Cortex of kidney (tissue), 1 donor: ENCODE measurements at places on chromosomes 2 and 18.

DNA sequence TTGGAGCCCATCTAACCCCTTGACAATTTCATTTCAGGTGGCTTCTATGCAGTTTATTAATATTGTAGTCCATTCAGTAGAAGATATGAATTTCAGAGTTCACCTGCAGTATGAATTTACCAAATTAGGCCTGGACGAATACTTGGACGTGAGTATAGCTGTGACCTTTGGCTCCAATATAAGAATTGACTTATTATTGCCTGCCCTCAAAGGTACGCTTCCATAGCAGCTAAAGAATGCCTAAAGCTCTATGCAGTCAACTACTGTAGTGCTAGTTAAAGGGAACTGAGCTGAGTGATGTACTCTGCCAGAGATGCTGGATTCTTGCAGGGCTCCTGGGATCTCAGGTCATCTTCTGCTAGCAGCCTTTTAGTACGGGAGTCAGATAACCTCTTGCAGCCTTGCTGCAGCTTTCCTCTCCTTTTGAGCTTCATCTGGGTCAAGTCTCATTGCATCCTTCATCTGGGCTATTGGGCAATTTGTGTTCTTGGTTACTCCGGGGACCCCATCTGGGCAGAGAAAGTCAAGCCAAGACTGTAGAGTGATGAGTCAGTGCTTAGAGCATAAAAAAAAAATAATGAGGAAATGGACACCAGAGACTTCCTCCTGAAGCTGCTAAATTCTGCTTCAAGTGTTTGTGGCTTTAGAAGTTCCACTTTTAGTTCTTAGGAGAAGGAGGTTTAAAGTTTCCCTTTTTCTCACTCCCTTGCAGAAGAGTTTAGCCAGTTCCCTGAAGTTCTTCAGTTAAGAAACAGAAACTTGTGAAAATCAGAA is 105.6 kb downstream of the PRPF40A start:
- no peak for DNase-seq

DNA sequence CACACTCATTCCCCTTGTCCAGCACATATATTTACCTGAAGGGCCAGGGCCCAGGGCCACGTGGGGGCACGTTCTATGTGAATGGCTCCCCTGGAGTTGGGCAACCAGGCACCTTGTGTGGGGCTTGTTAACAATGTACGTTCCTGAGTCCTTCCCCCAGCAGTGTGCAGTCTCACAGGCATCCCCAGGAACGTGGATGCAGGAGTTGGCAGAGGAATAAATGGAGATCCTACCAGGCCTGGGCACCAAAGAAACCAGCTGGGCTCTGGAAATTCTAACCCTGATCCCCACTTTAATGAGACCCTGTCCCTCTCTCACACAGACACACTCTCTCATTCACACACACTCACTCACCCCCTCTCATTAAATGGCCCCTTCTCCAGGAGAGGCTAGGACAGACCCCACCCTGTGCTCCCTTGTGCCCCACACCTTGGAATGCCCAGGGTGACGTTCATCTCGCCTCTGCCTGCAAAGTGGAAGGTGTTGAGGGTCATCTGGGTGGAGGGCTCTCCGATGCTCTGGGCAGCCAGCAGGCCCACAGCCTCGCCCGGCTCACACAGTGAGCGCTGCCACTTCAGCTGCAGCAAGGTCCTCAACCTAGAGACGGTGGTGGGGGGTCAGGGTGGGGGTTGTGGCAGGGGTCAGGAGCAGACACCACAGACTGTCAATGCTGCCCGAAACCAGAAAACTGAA is 65.6 kb downstream of the POLR1A start:
- no peak for DNase-seq

GRCh38 chr2:218895759-218896500 is 15.3 kb downstream of the WNT10A start:
- no peak for DNase-seq

DNA sequence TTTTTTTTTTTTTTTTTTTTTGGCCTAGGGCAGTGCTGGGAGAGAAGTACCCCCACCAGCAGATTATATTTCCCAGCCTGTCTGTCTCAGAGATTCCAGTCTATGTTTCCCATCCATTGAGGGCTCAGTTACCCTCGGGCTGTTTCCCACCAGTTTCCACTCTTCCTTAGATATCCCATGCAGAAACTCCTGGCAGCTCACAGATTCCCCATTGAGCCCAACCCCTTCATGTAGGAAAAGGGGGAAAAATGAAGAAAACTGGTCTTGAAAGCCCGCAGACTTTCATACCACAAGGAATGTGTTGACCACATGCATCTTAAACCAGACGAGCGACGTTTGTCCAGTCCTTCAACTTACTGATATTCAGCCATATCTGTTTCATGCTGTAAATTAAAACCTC is 15.2 kb downstream of the ASXL3 start:
- DNase-seq: no peak

DNA sequence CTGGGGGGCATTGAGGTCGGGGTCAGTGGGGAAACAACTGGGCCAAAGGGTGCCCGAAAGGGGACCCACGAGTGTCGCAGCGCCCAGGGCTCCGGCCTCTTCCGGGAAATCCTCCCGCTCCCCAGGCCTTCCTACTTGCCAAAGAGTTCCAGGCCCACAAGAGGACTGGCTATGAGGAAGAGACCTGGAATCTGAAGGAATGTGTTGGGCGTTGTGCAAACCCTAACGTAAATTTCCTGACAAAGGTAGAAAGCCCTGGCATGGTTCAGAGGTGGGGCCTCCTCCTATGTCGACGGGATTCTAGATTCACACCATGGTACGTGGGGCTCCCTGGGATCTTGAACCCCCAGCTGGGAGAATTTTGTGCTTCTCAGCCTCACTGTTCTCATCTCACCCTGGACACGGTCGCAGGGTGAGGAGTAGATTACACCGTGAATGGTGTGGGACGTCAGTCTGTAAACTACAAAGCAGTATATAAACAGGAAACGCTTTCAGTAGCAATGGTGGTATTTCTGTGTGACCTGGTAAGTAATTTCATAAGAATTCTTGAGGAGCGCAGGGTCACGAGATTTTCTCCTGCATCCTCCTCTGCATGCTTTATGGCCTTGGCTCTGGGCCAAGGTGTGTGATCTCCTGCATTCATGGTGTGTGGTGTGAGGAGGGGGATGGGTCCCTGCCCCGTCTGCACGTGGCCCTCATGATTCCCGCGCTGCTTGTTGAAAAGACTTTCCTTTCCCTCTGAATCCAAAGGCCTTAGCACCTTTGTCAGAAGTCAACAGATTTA is 868 bp downstream of the HSBP1L1 start:
- DNase-seq: no peak

DNA sequence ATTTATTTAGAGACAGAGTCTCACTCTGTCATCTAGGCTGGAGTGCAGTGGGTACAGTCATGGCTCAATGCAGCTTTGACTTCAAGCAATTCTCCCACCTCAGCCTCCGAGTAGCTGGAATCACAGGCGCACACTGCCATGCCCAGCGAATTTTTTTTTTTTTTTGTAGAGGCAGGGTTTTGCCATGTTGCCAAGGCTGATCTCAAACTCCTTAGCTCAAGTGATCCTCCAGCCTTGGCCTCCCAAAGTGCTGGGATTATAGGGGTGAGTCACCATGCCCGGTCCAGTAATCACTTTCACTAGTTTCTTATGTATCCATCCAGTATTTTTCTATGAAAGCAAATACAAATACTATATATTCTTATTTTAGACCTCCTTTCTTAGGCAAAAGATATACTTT is 24.0 kb downstream of the PRKAG3 start:
- no peak for DNase-seq

- no peak for DNase-seq
Observed at GRCh38 chr2:23696752-23697045, 230.2 kb downstream of the ATAD2B start.

DNA sequence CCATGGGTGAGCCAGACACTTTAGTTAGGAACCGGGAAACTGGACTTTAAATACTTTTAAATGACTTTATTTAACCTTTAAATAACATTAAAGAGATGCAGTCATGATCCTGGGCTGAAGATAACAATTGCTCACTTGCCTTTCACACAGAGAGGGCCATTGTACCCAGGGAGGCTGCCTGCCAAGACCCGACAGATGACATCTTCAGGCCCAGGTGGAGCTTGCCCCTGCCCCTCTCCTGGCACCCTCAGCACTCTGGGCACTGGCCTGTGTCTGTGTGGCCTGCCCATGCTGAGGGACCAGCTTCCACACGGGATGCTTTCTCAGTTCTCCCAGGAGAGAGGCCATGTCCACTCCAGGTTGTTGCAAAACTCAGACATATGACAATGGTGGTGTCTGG is 216.4 kb upstream of the MYT1L start:
- DNase-seq: no peak

DNA sequence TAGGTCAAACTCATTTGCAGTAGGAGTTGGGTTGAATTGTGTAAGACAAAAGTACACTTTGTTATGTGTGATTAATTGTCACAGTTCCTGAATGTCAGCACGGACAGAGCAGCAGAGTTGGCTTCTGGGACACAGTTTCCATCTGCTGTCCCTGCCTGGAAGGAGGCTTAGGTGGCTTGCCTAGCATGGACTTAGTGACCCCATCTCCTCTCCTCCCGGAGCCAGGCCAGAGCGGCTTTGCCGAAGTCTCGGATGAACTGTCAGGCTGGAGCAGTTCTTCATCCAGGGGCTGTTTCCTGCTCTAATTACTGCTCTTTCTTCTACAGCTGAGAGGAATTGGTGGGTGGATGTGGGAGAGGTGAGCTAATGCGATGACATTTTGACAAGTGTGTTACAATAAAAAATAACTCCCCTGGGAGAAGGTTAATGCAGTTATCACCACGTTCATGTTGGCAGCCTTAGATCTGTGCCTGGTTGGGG is 102.0 kb downstream of the SH3RF3 start:
- no peak for DNase-seq

DNA sequence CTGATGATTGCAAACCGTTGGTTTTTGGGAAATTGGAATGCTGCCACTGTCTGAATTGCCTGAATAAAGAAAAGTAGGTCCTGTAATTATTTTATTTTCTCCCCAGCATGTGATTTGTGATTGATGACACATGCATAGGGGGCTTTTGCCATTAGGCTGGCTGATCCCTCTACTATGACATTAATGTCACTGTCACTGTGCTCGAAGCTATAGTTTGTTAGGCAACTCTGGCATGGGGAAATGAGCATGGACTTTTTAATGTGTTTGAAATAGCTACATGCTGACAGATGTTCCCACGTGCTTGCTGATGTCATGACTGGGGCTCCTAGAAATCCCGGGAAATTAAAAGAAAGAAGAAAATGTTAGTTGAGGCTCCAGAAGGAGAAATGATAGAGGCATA is 99.1 kb downstream of the HRH4 start:
- DNase-seq: no peak

DNA sequence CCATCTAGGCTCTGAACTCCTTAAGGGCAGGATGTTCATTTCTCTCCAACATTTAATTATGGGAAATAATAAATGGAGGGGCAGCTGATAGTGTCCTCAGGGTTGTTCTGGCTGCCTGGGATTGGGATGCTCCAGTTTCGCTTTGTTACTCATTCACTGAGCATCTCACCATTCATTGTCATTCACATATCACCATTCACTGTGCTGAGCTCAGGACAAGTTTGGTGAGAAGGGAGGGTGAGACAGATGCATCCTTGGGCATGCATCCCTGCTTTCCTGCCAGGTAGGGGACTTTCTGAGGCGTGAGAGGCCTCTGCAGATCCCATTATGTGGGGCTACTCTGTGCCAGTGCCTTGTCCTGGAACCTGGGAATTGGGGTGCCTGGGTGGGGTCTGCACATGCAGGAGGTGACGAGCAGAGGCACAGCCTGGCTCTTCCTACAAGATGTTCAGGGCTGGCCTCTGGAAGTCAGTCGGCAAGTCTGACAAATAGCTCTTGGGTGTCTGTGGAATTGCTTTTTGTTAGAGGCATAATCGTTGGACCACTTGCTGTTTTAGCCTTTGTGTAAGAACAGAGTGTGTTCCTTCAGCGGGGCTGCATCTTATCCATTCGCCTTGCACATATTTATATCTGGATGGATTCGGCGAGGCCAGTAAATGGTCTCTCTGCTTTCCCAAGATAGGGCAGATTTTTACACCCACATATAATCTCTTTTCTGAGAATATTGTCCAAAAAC is 323.2 kb upstream of the THSD7B start:
- DNase-seq: no peak

DNA sequence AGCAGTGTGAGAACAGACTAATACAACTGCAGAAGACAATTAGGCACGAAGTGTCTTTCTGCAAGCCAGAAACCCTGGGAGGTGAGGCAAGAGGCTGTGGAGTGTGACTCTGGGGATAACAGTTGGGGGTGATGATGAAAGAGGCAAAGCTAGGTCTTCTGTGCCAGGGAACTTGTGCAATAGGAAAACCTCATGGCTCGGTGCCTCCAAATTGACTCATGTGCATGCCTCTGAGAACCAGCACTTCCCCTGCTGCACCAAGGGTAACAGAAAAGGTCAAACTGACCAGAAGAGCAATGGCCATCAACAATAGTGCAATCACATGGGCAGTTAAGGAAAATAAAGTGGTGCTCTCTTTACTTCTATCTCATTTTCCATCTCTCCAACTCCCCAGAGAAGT is 136.4 kb downstream of the SCG2 start:
- no peak for DNase-seq

GRCh38 chr2:216408426-216409290 is 3.6 kb upstream of the SMARCAL1 start:
- DNase-seq: no peak

DNA sequence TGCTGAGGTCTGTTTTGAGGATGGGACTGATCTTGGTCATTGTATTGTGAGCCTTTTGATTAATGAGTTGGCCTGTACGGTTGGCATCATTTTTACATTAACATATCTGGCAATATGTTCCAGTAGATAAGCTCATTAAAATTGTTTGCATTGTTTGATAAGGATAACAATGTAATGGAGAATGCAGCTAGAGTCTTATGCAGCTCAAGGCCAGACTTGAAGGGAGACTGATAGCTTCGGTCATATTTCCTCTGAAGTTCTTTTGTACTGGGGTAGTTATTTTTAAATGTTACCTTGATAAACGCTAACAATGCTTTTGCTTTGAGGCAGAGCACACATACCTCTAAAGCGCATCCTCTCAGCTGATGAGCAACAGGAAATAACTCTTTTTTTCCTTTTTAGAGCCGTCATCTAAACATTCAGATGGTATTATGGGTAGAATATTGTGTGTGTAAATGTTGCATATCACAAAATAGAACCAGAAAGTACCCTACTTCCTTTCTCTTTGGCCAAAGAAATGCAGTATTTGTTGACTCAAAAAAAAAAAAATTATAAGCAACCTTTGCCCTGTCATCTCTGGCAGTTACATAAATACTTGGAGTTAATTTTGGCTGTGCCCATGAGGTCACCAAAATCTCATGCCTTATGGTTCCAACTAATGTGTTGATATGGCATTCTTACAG is 1.3 kb downstream of the MAPRE2 start:
- DNase-seq: no peak

DNA sequence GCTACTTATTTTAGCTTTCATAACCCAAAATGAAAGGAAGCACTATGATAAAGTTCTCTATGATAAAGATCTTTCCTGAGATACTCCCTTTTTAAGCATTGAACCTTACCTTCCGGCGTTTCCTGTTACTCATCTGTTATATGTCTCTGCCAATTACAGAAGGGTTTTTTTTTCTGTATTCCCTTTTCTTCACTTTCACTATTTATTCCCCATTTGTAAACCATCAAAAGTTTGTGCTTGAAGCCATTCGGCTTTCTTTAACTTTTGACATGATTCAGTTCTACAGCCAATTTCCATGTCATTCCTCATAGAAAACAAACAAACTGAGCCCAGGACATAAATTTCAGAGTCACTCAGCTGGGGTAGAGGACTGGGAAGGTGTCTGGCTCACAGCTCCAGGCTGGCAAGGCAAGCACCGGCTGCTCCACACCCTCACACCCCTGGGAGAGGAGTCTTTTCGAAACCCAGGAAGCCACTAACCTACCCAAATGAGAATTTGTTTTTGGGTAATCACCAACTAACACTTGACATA is 429.4 kb upstream of the TRIB2 start:
- no peak for DNase-seq

GRCh38 chr2:239813261-239814115 is 211.7 kb downstream of the NDUFA10 start:
- DNase-seq: no peak
